ENCODE measurements at places on chromosomes 2 and 18.

DNA sequence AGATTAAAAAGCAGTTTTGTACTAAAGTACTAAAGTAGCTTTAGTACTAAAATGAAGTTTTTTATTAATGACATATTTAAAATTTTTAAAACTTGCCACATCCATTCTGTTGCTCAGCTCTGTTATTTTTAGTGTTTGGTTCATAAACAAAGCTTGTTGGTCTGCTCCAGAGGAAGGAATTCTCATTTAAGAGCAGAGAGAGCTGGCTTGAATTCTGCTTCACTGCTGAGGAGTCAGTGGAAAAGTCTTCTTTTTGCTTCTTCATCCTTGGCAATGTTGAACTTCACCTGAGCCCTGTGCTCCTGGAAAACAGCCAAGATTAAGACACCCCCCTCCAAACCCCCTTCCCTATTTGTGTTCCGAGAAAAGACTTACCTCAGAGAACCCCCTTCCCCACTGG is 40.6 kb downstream of the TMEM87B start:
- no peak for ATAC-seq

DNA sequence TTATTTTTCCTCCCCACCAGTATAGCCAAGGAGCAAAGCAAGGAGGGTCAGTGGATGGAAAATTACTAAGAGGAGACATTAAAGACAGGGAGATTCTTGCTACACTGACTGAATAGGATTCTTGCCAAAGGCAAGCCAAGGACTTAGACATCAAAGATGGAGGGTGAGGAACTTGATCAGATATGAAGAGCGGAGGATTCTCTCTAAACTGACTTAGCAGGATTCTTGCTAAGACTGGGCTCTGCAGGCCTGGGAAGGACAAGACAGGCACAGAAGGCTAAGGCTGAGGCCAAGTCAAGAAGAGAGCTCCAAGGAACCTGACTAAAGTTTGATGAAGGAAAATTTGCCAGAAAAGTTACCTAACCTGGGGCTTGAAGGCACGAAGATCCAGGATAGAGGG is 143.9 kb upstream of the RMP24 start:
- ATAC-seq: no peak

- no peak for ATAC-seq
These were observed 114.1 kb downstream of the PLEKHM3 start for GRCh38 chr2:207911215-207911614.

DNA sequence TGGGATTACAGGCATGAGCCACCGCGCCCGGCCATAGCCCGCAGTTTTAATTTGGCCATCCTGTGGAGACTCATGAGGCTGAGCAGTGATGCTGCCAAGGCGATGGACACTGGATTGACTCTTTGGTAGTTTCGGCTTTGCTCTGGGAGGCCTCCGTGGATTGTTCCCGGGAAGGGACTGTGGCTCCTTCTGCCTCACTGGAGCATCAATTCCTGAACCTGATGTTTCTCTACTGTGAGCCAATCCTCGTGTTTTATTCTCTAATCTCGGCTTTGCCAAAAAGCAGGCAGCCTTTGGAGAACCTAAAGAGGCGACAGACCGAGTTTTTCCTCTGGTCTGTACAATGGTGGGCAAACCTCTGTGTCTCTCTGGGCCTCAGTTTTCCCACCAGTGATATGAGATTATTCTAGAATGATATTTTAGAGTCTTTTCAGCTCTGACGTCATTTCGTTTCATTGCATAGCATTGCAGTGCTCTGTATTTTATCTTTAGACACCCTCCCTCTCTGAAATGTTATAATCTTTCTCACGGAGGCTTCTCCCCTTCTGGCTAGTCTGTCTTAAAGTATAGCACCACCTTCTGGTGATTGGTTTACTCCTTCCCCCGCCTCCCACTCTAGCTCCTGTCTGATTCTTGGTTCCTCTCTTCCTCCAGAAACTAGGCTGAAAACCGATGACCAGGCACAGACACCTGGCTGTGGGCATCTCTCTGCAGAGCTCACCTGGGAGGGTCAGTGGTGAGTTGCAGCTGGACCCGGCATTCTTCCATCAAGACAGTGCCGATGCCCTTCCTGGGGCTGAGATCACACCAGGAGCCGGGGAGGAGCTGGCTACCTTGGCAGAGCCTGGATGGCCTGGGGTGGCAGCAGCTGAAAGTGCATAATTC is 341.3 kb downstream of the MYCN start:
- ATAC-seq: no peak

GRCh38 chr2:217451666-217452065 is 551.1 kb downstream of the TNS1 start:
- peak; percentile 62 for ATAC-seq

Measured in SK-N-SH treated with all-trans-retinoic acid at 6 μM for 48 hours (cell line).